ACHN (cell line): ENCODE measurements at places on chromosomes 3 and 15.
A peak's percentile ranks its signal among the peaks of the same experiment; 100 is the strongest.

DNA sequence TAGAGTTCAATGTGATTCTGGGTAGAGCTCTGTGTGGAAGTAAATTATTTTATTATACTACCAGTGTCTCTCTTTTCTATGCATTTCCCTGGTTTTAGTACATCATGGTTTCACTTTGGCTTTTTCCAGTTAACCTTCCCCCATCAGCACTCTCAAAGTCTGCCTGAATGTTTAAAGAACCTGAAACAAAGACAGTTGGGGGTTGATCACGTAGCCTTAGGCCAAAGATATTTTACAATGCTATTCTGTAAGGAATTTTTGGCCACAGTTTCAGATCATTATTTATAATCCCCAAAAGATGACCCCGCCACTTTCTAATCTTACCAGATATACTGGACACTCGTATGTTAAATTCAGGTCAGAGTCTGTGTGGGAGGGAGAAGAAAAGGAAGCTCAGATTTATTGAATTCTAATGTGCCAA, 156.3 kb upstream of the TMC3 start:
- no peak for DNase-seq

DNA sequence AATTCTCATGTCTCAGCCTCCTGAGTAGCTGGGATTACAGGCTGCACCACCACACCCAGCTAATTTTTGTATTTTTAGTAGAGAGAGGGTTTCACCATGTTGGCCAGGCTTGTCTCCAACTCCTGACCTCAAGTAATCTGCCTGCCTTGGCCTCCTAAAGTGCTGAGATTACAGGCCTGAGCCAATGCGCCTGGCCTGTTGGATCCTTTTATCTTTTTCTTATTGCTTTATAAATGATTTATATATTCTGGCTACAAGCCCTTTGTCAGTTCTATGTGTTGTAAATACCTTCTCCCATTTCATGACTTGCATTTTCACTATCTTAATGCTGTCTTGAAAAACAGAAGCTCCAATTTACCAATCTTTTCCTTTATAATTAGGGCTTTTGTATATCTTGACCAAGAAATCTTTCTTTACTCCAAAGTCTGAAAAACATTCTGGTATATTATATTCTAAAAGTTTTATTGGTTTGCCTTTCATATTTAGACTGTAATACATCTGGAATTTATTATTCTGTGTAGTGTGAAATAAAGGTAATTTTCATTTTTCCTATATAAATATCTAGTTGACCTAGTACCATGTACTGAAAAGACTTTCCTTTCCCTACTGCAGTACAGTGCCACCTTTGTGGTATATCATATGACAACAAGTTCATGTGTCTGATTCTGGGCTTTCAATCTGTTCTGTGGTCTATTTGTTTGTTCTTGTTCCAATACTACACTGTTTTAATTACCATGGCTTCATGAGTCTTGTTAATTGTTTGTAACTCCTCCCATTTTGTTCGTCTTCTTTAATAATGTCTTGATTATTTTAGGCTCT, 52.9 kb upstream of the RNU6-1 start:
- no peak for DNase-seq

GRCh38 chr3:179182902-179183301, 34.7 kb downstream of the PIK3CA start:
- DNase-seq, result no peak

DNA sequence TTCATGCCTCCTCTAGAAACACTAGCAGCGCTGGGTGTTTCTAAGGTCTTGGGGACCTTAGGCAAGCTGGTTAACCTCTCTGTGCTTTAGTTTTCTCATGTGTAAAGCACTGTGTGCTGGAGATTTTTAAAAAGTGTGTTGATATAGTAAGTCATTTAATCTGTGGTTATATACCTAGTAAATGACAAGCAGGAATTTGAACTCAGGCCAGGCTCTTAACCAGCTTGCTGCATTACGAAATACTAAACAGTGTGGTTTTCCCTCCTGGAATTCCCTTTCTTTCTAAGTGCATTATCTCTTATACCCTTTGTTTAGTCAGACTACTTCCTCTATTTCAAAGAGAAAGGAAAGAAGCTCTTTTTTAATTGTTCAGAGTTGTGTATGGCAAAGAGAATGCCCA, 26.5 kb downstream of the NEO1 start:
- DNase-seq, result peak; percentile 56

GRCh38 chr3:171173736-171174135, 147.2 kb upstream of the SLC2A2 start:
- peak; percentile 37 for DNase-seq

DNA sequence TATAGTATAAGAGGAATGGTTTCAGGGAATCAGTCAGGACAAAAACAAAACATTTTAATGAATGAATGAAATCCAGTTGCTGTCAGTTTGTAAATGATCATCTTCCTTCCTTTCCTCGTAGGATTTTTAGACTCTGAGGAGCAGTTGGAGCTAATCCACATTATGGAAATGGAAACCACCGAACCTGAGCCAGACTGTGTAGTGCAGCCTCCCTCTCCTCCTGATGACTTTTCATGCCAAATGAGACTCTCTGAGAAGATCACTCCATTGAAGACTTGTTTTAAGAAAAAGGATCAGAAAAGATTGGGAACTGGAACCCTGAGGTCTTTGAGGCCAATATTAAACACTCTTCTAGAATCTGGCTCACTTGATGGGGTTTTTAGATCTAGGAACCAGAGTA, 3.1 kb downstream of the TIPARP start:
- DNase-seq, result no peak

GRCh38 chr3:31013090-31013489, 118.6 kb upstream of the GADL1 start:
- DNase-seq, result no peak

- DNase-seq, result no peak
Observed at GRCh38 chr3:126419886-126420786, 25.4 kb downstream of the CFAP100 start.

- DNase-seq, result no peak
Observed at GRCh38 chr3:67075295-67075694, 77.2 kb downstream of the KBTBD8 start.

DNA sequence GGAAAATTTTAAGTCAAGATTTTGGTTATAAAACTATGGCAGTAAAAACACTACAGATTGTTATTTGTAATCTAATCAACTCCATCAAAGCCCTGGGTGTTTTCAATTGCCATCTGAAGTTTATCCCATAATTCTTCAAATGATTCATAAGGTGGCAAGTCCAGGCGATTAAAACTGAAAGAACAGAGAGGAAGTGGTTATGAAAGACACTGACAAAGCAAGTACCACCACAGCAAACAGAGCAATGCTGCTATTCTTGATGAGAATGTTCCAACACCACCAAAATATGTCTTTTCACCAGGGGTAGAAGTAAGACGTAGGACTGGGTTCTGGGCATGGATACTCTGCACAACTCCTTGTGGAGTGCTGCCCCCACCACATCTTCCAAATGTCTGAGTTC, 86.9 kb upstream of the PRTG start:
- no peak for DNase-seq

GRCh38 chr15:83871808-83872559, 218.1 kb downstream of the ADAMTSL3 start:
- DNase-seq, result peak; percentile 31

GRCh38 chr15:100901296-100901695, 17.9 kb upstream of the LRRK1 start:
- no peak for DNase-seq

GRCh38 chr15:76184650-76185035, 124.9 kb downstream of the TMEM266 start:
- DNase-seq, result no peak

- DNase-seq, result no peak
Observed at GRCh38 chr15:75695220-75695619, 17.4 kb downstream of the CSPG4 start.

GRCh38 chr15:43253431-43254403, 13.0 kb downstream of the TGM5 start:
- peak; percentile 65 for DNase-seq

GRCh38 chr15:50113187-50113505, 5.9 kb downstream of the ATP8B4 start:
- no peak for DNase-seq

DNA sequence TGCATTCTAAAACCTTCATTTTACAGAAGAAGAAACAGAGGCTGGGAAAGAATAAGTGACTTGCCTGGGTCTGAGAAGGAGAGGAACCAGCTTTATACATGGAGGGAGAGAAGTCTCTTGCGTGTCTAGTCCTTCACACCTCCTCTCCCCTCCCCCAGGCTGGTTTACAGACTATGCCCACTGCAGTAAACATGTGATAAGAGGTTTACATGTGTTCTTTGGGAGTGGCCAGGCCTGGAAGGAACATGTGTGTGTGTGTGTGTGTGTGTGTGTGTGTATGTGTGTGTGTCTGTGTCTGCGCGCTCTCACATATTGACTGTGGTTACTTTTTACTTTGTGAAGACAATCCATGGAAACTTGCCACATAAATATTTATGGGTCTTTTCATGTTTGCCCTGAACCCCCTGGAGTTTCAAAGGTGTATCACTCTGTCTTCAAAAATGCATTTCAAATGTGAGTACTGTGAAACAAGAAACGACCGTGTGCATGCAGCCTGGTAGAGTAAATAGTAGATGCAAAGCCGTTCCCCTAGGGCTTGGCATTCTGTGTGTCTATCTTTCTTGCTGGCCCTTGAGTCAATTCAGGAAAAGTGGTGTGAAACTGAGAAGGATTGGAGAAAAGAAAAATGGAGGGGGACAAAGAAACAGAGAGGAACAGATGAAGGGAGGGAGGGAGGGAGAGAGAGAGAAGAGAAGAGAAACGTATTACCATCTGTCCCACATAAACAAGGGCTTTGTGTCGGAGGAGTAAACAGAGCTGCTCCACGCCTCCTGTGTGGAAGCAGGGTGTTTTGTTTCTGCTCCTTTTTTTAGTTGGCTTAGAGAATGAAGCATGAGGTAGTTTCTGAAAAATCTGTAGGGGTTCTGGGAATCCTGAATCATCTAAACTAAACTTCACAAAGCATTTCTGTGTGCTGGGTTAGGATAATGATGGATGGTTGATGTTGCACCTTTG, 51.7 kb downstream of the CLDN11 start:
- no peak for DNase-seq
